ENCODE measurements at places on chromosomes 12 and 14.

DNA sequence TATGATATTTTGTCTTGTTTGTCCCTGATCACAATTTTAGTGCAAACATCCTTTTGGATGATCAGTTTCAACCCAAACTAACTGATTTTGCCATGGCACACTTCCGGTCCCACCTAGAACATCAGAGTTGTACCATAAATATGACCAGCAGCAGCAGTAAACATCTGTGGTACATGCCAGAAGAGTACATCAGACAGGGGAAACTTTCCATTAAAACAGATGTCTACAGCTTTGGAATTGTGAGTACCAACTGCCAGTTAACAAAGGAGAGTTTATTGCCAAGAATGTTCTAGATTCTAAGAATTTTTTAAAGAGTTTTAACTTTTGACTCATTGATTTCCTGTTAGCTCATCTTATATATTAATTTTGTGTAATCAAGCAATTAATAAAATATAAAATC, 55.4 kb downstream of the IRAK3 start:
- no peak for DNase-seq

GRCh38 chr12:58537278-58537677, 383.0 kb downstream of the LRIG3 start:
- no peak for DNase-seq

- no peak for DNase-seq
Observed at GRCh38 chr12:33944703-33945437, 77.4 kb upstream of the ALG10 start.

DNA sequence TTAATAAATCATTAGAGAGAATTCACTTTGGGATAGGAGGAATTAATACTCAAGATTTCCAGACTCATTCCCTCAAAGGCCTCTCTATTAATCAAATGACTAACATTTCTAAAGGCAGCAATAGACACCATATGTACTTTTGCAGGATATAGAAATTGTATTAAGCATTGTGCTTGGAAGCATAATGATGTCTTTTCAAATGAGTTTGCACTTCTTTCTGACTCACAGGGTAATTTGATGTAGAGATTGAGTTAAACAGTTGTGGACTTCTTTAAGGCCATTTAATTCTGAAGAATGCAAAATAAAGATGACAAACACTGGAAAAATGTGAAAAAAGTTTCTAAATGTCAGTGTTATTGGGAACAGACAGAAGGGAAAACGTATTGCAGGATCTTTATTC, 63.4 kb upstream of the CSRP2 start:
- DNase-seq: no peak

- DNase-seq: no peak
Observed at GRCh38 chr14:97456958-97457357, 659.8 kb downstream of the VRK1 start.

DNA sequence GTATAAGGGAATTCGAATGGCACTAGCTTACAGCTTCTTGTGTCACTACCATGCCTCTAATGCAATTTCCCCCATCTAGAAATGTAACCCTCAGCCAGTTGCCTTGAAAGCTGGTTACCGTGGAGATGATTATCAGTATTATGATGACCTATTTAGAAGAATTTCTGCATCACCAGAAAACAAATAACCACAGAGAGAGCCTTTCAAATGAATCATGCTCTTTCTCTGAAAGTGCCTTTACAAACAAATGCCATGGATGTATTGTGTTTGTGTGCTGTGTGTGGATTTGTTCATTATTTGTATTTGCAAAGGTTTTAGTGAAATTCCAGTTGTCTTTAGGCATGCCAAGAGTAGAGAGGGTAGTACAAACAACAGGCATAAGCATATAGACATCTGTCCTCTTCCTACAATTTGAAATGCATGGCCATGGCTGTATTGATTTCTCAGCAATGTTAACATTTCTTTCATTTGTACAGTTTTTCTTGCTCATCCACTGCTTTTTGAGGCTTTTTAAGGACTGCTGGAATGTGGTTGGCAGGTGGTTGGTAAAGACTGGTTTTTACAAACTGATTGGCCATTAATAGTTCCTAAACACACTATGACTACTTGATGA, 266.5 kb downstream of the PAWR start:
- no peak for DNase-seq

- DNase-seq: no peak
Observed at GRCh38 chr12:118959985-118960560, 21.3 kb upstream of the SRRM4 start.

- no peak for DNase-seq
Observed at GRCh38 chr12:10614056-10614370, 604 bp upstream of the MAGOHB start.

DNA sequence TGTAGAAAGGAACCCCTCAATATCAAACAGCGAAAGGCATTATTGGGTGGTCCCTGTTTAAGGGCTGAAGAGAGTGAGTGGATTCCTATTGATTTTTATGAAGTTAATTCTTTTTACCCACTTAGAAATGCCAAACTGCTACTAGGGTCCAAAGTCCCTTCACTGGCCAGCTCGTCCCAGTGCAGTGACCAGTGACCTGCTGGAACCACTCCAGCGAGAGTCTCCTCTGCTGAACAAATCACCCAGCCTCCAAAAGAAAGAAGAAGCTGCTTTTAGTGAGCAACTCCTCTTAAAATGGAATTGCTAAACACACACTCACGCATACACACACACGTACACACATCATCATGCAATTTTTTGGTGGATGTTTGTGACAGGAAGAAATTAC, 198.2 kb upstream of the PLEKHG7 start:
- DNase-seq: no peak

DNA sequence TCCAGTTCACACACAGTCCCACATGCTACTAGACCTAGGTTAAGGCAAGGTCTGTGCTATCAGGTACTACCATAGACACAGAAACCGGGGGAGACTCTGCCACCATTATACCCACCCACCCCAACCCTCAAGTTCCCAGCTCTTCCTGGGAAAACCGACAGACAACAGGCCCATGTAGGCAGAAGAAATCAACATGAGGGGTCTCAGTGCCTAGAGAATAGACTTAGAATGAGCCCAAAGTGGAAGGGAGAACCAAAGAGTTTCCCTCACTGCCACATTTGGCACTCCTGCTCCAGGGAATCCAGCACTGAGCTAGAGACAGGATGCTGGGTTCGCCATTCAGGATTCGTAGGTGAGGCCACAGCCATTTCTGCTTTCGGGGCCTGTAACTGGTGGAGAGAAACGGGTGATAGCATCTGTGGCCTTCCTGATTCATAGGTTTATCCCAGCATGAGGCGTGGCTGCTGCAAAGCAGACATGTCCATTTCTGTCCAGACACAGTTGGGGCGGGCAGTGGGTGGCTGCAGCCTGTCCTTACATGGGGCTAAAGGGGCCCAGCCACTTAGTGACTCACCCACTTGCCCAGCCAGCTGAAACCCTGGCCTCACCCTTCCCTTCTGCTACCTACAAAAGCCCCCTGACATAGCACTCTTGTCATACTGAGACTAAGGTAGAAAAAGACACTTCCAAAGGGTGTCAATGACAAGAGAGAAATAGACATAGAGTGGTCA, 69.4 kb downstream of the IRF2BPL start:
- DNase-seq: no peak

- DNase-seq: no peak
Observed at GRCh38 chr14:83847102-83847501, 1682.8 kb upstream of the FLRT2 start.

GRCh38 chr14:57737598-57737997, 128.3 kb downstream of the SLC35F4 start:
- DNase-seq: no peak

- no peak for DNase-seq
Observed at GRCh38 chr14:38342803-38343202, 86.9 kb upstream of the CLEC14A start.

DNA sequence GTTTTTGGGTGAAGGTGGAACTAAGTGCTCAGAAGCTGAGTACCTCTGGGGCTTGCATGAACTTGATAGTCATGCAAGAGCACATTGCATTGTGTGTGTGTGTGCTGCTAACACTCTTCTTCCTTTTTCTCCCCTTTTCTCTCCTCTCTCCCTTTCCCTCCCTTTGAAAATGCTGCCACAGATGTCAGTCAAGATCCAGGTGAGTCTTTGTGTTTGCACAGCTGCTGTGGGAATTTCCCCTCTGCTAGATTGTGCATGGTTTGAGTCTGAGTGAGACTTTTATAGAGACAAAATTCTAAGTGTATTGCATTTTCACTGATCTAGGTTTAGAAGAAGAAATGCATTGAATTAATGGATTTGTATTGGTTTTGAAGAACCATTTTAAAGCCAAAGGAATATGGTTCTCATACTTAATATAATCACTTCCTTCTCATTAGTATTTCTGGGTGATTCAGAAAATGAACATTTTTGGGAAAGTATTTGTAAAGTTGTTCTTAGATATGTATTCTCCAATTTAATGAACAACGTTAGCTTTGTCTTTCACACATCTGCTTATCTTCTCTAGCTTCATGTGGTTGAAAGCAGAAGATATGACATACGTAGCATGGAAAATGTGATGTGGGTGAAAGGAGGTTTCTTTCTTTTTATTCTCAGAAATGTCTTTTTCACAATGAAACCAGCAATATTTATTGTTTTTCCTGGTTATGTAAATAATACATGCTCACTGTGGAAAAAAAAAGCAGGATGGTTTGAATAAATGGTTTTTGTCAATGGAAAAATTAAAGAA, 108.5 kb downstream of the NRXN3 start:
- DNase-seq: no peak

DNA sequence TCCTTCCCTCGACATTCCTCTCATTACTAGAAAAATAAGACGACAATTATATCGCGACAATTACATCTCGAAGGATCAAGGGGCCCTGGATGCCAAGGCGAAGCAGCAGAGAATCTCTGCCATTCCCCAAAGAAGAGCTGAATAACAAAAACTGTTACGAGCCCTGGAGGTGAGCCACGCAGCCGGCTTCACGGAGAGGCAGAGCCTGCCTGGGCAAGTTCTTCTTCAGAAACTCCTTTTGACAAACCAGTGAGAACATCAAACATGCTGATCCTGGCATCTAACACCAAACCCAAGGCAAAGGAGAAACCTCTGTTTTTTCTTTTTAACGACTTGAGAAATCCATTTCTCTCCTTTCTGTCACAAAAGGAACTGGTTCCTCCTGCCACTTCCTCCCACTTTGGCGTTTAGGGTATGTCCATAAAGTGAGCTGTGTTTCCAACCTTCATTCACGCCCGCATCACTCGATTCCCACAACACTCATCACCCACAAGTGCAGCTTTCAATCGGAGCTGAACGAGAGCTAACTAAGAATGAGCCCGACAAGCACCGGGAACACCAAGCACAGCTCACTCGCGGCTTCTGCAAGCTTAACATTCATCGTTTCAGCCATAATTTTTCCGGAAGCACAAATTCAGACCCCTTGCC, 21.5 kb downstream of the CCDC88C start:
- no peak for DNase-seq

GRCh38 chr12:57340104-57340503, 89.1 kb upstream of the STAC3 start:
- no peak for DNase-seq

GRCh38 chr14:30958555-30959407, 66.7 kb upstream of the AP4S1 start:
- no peak for DNase-seq

DNA sequence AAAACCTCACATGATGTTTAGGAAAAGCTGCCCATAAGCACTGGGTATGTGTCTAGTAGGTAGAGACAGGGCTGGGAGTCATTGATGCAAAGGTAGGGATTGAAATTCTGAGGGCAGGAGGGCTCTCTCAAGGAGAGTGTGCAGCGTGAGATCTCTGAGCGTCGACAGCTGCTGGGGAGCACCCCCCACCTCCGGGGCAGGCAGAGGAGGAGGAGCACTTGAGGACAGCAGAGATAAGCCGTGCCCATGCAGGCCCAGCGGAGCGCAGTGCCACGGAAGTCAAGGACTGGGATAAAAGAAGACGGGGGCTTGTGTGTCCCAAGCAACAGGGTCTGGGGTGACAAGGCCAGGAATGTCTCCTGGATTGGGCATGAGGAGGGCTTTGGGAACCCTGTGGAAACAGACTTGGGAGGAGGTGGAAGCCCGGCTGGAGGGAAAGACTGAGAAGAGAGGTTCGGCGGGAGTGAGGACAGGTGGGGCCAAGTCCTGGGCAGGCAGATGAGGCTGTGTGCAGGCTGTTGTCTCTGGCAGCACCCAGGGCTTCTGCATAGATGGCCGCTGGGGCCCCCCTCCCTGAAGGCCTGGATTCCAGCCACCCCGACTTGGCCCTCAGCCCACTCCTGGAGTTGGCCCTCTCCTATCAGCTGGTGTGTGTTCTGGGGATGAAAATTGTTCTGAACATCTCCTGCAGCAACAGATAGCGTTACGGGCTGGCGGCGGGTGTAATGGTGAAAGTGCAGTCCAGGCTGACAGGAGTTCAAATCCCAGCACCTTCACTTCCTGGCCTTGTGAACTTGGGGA, 1.9 kb downstream of the CACNA2D4 start:
- no peak for DNase-seq

- DNase-seq: no peak
Observed at GRCh38 chr14:27211741-27212140, 613.9 kb upstream of the NOVA1 start.

DNA sequence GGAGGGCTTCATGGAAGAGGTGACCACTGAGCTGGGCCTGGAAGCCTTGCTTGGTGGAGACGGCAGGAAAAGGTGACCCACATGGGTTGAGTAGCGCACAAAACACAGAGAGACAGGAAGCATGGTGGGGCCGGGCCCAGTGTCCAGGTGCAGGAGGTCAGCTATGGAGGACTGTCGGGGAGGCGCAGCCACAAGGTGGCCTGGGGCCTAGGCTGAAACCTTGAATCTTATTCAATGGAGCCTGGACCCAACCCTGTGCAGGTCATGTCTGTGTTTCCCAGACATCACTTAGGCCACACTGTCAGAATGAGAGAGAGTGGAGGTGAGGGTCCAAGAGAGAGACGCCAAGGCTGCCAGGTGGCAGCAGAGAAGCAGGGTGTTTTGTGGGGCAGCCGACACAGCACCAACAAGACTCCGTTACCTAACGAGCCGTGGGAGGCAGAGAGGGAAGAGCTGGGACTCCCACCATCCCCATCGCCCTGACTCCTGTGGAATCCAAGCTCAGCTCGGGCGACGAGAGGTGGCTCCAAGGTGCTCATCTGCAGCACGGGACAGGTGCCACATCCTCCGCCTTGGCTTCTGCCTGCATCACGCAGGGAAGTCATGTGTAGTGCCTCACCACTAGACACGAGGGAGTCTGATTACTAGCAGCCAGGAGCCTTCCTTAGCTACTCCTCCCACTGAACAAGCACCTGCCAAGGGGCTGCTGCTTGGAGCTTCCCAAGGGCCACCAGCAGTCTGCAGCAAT, 38.7 kb downstream of the DEGS2 start:
- DNase-seq: no peak

DNA sequence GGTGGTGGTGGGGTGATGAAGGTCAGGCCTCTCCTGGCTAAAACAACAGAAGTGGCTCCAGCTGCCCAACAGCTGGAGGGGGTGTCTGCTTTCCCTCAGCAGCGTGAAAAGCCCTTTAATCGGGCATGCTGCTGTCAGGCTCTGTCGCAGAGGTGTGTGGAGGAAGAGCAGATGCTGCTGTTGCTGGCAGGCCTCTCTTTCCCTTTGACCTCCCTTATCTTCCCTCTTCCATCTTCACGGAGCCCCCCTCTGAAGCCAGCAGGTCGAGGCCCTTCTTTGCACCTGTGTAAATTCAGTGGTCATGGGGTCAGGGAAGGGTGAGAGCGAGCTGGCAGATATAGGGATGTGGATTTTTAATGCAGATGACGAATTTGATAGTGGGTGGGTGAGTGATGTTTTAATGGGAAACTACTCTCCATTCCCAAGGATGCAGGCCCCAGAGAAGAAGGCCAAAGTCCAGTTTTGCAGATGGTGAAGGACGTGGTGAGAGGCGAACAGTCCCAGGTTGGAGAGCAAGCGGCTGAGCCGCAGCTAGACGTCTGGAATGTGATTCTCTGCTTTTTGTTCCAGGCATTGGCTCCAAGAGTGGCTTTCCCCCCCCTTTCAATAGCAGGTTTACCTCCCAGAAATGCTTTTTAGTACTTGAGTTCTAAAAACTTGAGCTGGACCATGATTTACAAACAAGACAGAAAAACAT, 64.0 kb downstream of the SMOC1 start:
- no peak for DNase-seq
